Left colon (tissue), 2 donors: ENCODE measurements at places on chromosomes 5 and 9. TPM values are rescaled to one million over a fixed set of nuclear protein-coding genes. Genes with fewer than 3 reads are reported as not detected.

GRCh38 chr5:157596487-157596886 is 20.9 kb upstream of the ADAM19 start:
- no peak for DNase-seq

GRCh38 chr5:118628660-118629354 is 359.5 kb downstream of the DTWD2 start:
- no peak for DNase-seq

DNA sequence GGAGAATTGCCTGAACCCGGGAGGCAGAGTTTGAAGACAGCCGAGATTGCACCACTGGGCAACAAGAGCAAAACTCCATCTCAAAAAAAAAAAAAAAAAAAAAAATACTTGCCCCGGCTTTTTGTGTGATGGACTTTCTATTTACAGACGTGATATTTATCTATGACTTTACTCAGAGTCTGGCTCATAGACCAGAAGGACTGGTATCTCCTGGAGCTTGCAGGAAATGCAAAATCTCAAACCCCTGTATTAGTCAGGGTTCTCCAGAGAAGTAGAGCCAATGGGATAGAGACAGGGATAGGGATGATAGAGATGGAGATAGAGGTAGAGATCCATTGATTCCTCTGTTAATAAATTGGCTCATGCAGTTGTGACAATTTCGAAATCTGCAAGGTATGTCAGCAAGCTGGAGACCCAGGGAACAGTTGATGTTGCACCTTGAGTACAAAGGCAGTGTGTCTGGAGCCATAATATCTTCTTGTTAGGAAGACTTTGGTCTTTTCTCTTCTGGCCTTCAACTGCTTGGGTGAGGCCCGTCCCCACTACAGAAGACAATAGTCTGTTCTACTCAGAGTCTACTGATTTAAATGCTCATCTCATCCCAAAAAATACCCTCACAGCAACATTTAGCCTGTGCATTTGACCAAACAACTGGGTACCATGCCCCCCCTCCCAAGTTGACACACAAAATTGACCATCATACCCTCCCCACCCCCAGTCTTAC is 195.4 kb upstream of the MSX2 start:
- no peak for DNase-seq

DNA sequence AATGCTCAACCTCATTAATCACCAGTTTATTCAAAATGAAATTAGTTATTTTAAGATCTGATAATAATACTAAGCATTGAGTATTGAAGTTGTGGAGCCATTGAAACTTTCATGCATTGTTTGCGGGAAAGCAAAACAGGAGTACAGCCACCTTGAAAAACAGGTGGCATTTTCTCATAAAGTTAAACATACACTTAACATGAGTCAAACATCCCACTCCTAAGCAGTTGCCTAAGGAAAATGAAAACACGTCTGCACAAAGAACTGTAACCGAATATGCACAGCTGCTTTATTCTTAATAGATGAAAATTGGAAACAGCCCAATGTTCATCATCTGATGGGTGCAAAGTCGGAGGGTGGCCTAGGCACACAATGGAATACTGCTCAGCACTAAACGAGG is 177.3 kb downstream of the IRX2 start:
- DNase-seq: no peak

DNA sequence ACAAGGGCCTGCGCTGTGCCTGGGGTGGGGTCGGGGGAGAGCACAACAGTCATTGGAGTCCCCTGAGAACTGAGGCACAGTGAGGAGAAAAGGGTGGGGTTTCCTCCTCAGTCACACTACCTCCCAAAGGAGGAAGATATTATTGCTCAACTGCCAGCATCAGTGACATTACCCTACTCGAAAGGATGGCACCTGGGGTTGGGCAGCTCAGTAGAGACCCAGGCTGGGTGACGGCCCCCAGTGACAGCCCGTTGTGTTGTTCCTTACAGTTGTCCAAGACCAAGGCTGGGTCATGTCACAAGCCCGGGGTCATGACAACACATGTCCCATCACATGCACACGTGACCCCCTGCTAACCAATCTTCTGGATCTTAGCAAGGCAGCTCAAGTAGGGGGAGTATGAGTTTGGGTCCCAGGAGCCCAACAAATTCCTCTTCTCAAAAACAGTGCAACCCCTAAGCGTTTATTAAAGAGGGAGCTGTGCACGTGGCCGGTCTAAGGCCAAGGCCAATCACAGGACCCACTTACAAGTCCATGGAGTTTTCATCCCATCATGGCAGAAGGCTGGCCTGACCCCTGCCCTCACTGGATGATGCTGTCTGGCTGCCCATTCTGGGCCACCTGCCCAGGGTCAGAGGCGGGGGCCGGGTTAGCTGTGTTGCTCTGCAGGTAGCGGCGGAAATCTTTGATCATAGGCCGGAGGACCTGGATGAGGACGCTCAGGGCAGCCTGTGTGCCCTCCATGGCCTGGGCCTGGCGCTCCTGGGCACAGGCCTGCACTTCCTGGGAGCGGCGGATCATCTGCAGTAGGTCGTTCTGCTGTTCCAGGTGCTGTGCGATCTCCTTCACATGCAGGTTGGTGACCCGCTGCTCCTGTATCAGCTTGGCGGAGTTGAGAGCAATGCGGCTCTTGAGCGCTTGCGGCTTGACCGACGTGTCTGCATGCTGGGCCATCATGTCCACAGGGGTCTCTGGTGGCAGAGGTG is 4.0 kb downstream of the NAIF1 start:
- no peak for DNase-seq

DNA sequence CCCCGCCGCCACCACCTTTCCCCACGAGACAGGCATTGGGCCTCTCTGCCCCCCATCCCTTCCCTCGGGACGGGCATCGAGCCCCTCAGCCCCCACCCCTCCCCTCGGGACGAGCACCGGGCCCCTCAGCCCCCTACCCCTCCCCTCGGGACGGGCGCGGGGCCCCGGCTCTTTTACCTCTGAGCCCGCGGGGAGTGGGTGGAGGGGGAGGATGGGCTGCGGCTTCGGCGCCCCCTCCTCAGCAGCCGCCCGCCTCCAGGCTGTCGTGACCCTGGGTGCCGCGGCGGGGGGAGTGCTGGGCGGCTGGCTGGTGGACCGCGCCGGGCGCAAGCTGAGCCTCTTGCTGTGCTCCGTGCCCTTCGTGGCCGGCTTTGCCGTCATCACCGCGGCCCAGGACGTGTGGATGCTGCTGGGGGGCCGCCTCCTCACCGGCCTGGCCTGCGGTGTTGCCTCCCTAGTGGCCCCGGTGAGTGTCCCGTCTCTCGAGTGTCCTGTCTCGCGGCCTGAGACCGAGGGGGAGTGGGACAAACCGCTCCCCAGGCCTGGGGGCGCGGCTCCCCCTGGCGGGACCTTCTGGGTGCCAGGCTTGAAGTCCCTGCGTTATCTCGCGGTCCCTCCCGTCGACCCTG is 791 bp downstream of the SLC2A8 start:
- DNase-seq: no peak

DNA sequence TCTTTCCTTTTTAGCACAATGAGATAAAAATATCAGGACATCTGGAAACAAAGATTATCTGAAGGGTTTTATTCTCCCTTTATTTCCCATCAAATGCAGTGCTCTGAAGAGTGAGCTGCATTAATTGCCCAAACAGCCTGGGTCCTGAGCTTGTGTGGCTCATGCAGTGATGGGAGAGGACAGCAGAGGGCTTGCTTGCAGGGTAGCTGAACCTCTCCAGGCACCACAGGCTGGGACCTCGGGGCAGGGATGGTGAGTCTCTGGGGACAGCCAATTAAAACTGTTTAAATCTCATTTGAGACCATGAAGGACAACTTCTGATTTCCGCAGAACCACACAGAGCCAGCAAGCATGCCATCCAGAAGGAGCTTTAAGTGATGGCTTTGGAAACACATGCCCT is 71.2 kb downstream of the PLAC8L1 start:
- no peak for DNase-seq

GRCh38 chr5:39578887-39579497 is 154.2 kb upstream of the DAB2 start:
- DNase-seq: no peak

DNA sequence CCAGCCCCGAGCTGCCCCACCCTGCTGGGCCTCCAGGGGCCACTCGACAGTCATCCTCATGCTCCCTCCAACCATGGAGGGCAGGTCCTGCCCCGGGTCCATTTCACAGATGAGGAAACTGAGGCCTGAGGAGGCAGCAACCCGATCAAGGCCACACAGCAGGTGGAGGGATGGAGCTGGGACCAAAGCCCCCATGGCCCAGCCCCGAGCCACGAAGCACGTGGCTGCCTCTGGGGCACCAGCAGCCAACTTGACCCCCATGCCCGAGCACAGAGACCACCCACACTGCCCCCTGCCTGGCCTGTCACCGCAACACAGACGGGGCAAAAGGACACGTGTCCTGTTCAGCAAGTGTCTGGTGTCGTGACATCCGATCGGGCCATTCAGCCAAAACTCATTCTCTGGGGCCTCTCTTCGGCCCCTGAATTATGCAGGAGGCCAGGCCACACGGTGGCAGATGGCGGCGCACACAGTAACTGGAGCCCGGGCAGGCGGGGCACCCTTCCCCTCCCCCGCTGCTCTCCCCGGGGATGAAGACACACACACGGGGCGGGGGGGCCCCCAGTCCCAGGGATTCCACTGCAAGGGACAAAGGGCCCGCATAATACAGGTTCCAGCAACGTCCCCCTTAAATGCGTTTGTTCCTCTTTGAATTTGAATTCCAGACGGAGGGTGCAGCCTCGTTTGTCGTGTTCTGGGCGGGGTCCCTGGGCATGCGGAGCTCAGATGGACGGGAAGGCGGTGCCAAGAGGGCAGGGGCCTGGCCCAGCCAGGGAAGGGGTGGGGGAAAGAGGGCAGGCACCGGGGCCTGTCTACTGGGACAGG is 29.4 kb upstream of the TMEM250 start:
- DNase-seq: no peak

DNA sequence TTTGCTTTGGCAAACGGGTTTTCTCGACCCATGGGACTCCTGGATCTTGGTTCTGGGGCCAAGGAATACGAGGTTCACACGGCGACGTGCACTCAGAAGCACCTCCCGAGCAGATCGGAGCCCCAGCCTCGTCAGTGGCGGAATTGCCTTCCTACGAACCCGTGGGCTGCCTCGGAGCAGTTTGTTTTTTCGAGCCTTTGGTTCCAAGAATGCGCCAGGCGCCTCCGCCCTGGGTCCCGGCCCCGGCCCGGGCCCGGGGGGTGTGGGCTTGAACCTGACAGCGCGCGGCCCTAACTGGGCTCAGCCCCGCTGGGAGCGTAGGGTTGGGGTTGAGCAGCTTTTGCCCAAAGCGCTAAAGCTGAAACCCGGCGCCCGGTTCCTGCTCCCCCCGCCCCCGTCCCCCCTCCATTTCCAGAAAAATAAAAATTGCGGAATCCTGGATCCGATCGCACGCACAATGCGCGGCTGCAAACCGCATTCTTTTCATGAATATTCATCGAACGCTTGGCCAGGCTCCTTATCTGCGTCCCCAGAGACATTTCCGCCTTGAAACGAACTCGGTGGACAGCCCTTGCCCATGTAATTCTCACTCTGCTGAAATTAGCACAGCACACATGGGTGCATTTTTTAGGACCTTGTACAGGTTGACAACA is 1.0 kb downstream of the BASP1 start:
- peak; percentile 33 for DNase-seq

DNA sequence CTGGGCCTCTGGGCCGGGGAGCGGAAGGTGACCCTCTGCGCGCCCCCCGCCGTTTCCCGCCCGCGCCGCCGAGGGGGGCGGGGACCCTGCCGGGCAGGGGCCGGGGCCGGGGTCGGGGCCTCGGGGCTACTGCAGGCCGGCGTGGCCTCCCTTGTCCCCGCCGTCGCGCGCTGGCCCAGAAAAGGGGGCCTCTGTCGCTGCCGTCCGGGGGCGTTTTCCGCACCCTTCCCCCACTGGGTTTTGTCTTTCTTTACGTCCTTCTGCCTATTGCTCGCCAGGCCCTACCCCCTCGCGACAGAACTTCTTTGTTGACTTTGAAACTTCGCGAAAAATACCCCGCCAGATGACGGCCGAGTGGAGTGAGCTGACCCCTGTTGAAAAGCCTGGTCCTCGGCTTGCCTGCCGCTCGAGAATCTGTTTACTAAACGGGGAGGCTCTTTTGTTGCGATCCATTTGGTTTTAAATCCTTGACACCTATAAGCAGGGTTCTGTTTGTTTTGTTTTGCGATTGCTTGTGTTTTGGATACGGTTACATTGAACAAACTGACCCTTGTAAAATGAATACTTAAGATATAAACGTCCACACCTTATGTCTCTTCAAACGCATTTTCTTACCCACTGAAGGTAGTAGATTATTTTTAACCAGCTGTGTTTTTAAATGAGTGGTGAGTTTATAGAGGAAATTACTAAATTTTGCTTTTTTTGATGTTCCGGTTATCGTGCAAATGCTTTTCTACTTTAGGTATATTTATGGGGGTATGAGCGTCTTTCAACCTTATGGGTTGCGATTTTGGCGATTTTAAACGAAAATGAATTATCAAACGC is 765 bp downstream of the MARCHF6 start:
- no peak for DNase-seq

GRCh38 chr9:26067608-26068007 is 389.4 kb upstream of the TUSC1 start:
- no peak for DNase-seq

DNA sequence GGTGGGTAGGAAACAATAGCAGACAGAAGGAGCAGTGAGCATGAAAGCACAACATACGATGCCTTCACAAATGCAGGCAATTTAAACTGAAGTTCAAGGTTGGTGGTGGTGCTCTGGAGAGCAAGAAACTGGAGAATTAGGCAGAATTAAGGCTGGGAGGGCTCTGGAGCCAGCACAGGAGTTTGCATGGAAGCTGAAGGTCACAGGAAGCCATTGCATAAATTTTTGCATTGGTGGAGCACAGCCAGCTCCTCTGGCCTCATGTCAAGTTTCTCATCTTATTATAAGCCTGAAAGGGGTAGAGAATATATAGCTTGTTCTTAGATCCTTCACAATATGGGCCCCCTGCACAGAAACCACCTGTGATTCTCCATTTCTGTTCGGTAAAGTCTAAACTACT is 207.4 kb downstream of the PAPPA start:
- DNase-seq: no peak

DNA sequence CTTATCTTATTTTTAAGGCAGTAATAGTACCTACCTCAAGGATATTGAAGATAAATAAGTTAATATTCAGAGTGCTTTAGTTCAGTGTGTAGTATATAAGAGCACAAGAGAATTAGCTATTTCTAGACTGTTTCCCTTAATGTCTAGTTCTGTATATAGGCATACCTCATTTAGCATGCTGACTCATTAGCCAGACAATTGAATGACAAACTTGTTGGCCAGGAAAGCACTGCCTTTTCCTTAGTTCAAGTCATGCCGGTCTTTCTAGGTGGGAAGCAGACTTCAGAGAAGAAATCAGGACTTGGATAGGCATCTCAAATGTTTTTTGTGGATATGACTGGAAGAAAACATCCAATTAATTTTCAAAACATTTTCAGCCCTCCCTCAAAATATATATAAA is 3.2 kb upstream of the FBXO4 start:
- no peak for DNase-seq

- DNase-seq: no peak
These were observed 81.4 kb upstream of the DAB2 start for GRCh38 chr5:39506211-39506610.

- peak; percentile 60 for DNase-seq
These were observed 3.2 kb downstream of the TERT start for GRCh38 chr5:1291611-1292080.

GMCL2 gene
- not detected for total RNA-seq

N4BP3 gene
- total RNA-seq: 0.95 TPM

KCNV2 gene
- not detected for total RNA-seq
